ENCODE measurements at places on chromosomes 6 and 20.

DNA sequence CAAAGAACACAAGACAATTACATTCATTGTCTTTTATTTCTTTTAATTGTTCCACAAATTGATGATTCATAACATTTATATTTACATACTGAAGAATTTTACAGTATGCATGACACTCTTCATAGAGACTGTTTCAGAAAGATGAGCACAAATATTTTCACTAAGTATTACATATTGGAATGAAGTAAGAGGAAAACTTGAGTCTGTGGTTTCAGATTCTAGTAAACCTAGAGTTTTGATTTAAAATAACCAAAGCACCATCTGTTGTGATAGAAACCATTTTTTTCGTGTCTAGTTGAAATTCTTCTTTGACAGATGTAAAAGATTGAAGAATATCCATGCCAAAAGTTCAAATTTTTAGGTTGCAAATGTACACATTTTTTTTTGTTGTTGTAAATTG is 32.1 kb upstream of the OPN5 start:
- no peak for DNase-seq

- no peak for DNase-seq
These were observed 16.1 kb upstream of the CCN6 start for GRCh38 chr6:112037783-112038216.

DNA sequence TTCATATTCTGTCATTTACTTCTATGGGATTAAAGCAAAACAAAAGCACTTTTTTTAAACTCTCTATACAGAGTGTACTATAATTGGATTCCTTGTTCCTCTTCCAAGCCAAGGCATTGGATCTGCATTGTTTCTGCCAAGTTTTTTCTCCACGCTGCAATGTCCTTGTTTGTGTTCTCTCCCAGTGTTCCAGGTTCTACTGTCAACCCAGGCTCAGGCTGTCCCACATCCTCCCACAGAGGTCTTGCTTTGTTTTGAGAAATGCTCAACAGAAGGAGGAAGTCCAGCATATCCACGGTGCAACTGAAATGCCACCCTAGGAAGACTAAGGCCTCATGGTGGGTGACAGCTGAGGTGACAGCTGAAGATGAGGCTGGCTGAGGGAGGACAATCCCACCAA is 287.1 kb upstream of the PRDM1 start:
- no peak for DNase-seq

GRCh38 chr6:109411034-109411433 is 28.8 kb upstream of the CD164 start:
- no peak for DNase-seq

DNA sequence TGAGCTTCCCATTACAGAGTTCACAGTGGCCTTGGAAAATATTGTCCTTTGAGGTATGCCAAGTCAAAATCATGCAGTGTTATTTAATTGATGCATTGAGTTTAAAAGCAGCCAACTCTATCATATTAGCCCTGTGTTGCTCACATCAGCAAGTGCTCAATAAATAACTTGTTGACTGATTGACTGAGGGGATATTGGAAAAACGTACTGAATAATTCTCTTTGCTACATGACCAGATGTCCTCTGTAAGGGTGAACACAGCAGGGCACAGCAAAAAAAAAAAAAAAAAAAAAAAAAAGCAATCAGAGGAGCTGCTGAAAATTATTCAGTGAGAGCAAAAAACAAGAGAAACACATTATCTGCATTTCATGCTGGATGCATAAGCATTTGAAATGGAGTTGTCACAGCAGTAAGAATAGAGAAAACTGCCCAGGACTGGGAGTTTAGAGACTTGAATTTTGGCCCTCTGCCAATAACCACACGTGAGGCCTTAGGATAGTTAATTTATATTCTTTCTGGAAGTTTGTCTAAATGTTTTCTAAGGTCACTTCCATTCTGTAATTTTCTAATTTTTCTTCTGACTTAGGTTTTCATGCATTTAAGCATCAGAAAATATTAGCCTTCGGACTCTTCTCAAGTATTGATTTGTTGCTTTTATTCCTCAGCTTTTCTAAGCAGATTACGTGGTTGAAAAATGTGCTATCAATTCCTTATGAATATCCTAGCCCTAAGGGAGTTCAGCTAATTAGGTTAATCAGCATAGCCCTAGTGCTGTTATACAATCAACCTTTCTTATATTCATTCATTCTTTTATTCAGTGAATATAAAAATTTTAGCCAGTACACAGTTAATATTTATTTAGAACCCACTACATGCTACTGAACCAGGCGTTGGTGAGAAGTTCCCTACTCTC is 246.8 kb upstream of the STXBP5 start:
- no peak for DNase-seq

DNA sequence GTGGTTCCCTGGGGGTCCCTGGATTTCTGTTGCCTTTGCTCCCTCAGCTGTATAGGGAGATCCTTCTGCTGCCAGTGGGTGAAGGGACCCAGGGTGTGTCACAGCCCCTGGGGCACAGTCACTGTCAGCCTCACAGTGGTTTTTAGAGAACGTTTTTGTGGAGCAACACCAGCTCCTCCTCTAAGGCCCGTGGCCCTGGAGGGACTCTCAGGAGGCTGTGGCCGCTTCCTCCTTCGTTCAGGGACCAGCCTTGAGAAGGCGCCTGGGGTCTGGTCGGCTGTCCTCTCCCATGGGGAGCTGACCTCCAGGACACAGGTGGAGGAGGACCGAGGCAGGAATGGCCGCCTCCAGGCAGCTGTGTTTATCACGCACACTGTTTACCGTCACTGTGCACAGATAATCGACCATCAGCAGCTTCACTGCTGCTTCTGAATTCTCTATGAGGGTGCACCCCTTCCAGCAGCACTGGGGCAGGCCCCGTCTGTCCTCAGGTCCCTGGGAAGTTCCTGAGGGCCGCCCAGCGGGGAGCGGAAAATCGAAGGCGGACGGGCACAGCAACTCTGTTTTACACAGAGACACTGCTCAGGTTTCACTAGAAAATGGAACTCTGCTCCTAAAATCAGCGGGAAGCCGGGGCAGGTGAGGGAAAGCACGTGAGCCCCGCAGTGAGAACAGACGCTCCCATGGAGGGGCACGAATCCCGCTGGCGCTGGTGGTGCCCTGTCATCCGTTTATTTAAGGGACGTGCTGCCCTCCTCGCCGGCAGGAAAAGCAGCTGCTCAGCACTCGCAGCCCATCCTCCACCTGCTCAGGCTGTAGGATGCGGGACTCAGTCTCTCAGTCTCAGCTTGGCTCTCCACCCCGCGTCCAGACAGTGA is 10.4 kb upstream of the FRMD1 start:
- DNase-seq, result no peak

- DNase-seq, result no peak
These were observed 315.1 kb downstream of the HDGFL1 start for GRCh38 chr6:22884456-22884855.
